ENCODE measurements at places on chromosomes 3 and 15.

DNA sequence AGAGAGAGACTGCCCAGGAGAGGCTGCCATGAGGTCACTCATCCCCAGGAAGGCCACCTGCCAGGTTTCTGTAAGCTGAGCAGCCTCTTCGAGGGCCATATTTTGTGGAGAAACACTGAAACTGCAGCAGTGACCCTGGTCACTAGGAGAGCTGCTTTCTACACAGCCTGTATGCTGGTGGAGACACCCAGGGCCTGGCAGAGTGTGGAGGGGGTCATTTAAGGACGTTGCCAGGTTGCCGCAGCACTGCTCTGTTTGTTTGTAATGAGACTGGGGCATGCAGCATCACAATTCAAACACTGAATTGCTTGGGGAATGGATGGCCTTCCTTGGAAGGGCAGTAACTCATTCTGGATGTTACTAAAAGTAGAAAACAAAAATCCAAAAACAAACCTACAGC is 104.9 kb upstream of the TRIM42 start:
- no peak for DNase-seq

DNA sequence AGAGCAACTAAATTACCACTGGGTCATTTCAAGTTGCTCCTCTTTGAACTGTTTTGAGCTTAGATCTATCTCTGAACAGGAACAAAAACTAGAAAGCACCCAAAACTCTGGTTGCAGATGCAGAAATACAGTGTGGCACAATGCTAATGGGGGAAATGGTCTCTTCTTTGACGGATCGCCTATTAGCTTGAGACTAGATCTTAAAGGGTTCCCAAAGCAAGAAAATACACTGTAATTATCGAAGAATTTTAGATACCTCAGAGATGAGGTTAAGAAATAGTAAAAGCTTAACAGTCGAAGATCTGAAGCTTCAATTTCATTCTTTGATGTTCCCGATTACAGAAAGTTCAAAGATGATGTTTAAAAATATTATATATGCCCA is 818 bp downstream of the PPP1R2 start:
- DNase-seq = no peak

DNA sequence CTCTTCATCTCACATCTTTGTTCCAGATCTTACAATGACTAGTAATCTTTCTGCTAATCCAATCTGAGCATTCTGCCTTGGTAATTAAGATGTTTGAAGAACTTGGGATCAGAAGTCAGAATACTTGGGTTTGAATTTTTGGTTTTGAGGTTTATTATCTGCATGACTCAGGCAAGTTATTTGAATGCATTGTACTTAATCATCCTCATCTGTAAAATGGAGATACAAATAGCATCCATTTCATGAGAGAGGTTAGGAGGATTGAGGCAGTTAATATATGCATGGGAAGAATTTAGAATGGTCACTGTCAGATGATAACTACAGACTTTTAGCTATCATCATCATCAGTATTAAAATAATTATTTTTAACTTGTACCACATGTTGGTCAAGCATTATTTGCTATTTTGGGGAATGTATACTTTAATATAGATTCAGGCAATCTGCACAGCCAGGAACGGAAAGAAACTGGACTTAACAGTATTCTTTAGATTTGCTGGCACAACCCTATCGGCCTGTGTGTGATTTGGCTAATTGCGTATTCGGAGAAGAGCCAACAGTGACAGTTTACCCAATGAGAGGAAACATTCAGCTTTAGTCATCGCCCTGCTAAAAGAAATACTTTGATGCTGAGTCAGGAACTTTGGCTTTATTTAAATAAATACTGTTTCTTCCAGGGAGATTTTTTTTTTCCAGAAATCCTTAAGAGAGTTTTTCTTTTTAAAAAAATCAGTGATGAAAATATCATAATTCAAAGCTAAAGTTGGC is 600.0 kb downstream of the ROBO1 start:
- DNase-seq = no peak

DNA sequence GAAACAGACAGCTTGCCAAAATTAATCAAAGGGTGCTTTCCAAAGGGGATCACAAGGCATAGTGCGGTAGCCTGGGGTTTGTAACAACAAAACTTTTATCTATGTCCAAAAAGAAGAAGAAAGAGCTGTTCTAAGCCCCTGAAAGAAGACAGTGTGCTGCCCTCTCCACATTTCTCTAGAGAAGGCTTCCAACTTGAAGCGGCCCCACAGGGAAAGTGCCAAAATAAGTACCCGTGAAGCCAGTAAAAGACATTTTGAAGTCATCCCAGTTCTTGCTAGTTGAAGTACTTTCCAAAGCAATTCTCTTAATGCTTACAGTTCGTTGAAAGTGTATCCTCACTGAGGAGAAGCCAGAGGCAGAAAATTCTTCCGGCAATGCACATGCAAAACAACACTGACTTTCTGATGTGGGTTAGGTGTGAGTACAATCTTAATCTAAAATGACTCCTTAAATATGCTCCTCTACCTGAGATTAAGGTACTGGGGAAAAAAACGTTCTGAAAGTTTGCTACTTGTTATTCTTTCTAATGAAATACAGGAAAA is 21.3 kb downstream of the GPR15 start:
- no peak for DNase-seq

GRCh38 chr15:63372018-63372705 is 9.5 kb downstream of the CA12 start:
- DNase-seq = peak; percentile 61

GRCh38 chr3:61613666-61614065 is 52.3 kb downstream of the PTPRG start:
- no peak for DNase-seq

GRCh38 chr15:48466820-48467219 is 135.6 kb downstream of the DUT start:
- DNase-seq = no peak

GRCh38 chr3:157275832-157276231 is 115.9 kb upstream of the CCNL1 start:
- no peak for DNase-seq

- DNase-seq = no peak
Measured at GRCh38 chr3:137963463-137963862, 46.5 kb upstream of the CLDN18 start.

- no peak for DNase-seq
Measured at GRCh38 chr15:86034904-86035303, 44.8 kb upstream of the AGBL1 start.

DNA sequence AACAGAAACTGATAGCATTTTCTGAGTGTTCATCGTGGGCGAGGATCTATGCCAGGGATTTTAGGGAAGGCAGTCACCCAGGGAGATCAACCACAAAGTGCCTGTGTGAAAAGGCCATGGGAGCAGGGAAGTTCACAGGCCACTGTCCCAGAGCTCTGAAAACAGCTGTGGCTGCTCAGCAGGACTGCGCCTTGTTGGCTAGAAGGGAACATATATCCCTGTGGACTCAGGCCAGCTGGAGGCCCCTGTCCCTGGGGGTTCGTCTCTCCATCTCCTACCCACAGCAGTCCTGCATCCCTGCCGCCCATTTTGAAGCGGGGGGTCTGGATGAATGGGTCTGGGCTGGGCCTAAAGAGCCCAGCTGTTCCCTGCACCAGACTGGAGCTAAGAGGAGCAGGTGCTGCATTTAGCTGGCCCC is 27.8 kb downstream of the PPCDC start:
- DNase-seq = no peak

GRCh38 chr3:11508346-11509172 is 135.2 kb downstream of the VGLL4 start:
- DNase-seq = no peak

- DNase-seq = no peak
Measured at GRCh38 chr15:42141795-42142667, 14.4 kb downstream of the PLA2G4F start.

DNA sequence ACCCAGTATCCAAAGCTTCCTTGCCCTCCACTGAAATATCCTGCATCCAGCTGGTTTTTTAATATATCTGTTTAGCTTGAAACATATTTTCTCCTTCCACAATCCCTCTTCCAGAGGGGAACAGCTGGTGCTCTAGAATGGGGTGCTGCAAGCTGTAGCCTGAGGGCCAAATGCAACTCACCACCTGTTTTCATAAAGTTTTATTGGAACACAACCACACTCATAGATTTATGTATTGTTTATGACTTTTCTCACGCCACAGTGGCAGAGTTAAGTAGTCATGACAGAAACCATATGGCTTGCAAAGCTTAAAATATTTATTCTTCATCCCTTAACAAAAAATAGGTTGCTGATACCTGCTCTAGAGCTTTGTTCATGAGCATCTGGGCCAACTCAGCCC is 298.7 kb downstream of the CLSTN2 start:
- no peak for DNase-seq

DNA sequence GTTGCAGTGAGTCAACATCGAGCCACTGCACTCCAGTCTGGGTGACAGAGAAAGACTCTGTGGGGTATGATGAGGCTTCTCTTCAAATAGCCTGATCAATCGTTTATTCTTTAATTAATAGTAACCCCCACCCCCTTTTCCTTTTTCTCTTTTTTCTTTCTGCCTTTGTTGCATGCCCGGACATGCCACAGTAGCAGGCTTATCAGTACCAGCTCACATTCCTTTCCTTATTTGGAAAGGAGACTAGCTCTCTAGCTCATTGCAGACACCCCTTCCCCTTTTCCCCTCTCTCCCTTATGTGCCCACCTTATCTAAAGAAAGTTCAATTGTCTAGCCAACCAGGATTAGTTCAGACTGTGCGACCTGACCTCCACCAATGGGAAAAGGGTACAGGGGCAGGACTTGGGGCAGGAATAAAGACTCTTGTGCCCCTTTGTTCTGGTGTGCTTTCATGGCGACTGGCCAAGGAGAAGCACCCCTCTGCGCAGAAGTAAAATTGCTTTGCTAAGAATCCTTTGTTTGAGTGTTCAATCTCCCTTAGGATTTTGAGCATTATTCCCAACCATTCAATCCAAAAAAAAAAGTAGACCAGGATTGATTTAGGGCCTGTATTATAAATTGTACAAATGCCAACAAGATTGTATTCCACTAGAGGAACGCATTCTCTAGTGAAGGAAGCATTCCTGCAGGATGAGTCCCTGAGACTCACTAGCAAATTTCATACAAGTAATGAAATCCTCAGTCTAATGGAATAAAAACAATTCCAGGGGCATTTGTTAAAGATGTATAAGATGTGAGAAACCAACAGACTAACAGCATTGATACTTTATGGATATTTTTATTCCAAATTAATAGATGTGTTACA is 95.8 kb upstream of the SNRPN start:
- no peak for DNase-seq

- no peak for DNase-seq
Measured at GRCh38 chr3:152295806-152296205, 27.1 kb downstream of the MBNL1 start.

- no peak for DNase-seq
Measured at GRCh38 chr3:188097791-188098190, 56.2 kb upstream of the LPP start.

DNA sequence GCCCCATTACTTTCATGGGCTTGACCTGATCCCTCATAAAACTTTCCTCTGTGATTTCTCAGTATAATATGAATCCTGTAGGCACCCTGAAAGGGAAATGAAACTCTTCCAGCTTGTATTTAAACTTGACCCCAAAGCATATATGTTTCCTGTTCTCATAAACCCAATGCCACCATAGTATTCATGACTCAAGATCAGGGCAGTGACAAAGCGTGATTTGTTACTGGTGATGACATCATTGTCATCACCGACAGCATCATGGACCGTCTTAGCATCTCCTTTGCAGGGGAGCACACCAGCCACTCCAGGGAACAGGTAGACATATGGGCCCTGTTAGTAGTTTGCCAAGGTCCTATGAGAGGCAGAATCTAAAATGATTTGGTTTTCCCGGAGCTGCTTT is 741.2 kb downstream of the NR2F2 start:
- DNase-seq = no peak

DNA sequence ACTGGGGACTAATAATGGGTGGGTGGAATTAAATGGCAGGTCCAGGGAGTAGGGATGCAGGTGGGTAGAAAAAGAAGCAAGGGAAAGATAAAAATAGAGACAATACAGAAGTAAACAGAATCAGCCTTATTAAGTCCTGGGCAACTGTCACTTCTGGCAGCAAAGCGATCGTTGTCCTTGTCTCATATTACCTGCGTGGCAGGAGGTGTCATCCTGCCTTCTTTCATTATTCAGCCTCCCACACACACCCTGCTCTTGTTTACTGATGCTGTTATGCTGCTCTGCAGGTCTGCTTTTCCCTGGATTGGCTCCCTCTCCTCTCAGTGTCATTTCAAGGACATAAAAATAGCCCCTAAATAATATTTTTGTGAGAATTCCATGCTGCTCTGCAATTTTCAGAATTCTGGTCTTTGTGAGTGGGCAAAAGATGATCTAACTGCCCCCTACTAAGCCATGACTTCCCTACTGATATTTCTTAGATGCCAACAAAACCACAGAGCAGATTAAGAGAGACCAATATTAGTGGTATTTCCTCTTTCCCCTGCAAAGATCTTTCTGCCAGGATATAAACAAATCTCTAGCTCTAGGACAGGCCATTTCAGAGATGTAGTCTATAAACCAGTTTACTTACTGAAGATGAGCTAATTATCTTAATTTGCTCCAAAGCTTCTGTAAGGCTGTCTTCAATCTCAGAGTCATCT is 8.5 kb downstream of the VEPH1 start:
- no peak for DNase-seq

DNA sequence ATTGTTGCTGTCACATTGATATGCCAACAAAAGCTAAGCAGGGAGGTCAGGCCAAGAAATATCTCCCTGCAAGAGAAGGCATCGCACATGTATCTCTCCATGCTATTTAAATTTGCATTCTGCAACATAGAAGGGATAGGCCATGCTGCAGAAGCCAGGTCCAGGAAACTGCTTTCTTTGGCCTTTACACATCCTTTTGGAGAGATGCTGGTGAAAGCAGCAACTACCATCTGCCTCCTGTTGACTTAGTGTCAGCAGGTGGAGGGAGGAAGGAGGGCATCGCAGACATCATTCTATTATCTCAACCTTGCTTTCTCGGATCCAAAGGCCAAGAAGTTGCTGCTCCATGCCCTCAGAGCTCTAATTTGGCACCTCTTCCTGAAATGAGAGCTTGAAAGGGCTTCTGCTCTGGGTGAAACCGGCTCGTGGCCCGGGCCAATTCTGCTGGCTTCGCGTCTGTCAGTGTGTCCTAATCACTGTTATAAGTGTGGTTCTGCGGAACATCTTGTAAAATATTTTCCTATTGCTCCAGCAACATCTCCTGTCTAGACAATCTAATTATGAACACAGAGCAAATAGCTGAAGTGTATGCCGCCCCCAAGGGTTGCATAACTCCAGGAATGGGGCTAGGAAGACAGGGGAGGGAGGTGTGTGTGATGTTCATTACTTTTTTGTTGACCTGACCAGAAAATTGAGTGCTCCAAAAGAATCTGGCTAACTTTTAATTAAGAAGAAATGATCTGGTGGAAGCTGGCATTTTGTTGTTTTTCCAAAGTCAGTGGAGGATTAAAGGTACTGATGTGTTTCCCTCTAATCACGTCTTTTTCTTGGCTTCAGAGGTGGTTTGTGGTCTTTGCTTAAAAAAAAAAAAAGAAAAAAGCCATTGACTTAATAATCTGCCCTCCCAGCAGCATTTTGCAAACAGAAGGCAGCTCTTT is 89.1 kb downstream of the TPRG1 start:
- peak; percentile 76 for DNase-seq

GRCh38 chr15:93801206-93801605 is 430.2 kb upstream of the MCTP2 start:
- DNase-seq = no peak
